ENCODE measurements at places on chromosomes 12 and 14.

DNA sequence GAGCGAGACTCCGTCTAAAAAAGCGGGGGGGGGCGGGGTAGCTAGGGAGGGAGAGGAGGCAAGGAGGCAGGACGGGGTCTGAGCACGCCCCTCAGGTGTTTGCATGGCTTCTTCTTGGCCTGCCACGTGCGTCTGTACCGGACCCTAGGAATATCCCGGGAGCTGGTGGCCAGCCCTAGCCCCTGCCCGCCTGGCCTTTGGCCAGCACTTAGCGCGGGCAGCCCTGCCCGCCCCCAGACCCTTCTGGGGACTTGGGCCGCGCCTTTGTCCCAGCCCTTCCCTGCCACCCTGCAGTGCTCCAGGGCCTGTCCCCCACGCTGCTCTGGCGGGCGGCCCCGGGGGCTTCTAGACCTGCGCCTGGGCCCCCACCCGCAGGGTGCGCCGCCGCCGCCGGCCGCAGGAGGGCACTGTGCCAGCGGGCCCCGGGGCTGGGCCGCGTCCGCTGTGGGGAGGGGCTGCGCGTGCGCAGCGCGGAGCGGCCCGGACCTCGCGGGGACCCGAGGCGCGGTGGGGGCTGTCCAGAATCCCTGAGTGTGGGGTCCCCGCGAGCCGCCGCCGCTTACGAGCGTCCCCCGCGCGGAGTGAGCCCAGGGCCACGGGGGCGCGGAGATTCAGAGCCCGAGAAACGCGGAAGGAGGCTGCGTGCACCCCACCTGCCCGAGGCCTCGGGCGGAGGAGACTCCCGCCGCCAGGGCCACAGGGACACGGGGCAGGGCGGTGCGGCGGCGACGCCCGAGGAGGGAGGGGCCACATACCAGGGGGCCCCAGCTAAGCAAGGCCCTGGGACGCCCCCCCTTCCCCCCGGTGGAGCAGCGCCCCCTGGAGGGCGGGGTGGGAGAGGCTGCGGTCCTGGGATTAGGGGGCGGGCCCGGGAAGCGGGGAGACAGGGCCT is 21.0 kb downstream of the SLC25A29 start:
- peak; percentile 42 for DNase-seq

GRCh38 chr12:109389146-109389545 is 41.4 kb downstream of the MYO1H start:
- DNase-seq = no peak

DNA sequence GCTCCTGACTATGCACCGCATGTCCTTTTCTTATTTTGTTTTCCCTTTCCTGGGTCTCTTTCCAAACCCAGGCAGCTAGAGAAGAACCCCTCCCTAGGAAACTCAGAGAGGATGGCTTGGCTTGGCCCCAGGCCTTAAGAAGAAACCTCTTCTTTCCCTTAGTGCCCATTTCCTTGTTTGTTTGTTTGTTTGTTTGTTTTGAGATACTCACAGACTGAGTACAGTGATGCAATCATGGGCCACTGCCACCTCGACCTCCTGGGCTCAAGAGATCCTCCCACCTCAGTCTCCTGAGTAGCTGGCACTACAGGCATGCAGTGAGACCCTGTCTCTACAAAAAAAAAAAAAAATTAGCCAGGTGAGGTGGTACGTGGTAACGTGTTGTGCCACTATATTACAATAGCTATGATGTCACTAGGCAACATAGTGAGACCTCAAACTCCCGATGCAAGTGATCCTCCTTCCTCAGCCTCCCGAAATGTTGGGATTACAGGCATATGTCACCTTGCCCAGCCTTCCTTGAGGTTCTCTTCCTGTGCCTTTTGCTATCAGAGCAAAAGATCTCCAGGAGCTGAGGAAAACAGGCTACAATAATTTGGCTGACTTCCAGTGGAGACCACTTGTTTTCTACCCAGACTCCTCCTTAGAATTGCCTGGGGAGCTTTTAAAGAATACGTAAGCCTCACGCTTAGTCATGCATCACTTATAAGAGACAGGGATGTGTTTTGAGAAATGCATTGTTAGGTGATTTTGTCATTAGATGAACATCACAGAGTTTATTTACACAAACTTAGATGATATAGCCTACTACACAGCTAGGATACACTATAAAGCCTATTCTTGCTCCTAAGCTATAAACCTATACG is 34.5 kb upstream of the LGALS3 start:
- no peak for DNase-seq

GRCh38 chr12:49461221-49461620 is 77.6 kb upstream of the KCNH3 start:
- DNase-seq = no peak

GRCh38 chr12:58443273-58443980 is 476.9 kb downstream of the LRIG3 start:
- DNase-seq = no peak

GRCh38 chr12:28622406-28622805 is 432.1 kb downstream of the CCDC91 start:
- no peak for DNase-seq

DNA sequence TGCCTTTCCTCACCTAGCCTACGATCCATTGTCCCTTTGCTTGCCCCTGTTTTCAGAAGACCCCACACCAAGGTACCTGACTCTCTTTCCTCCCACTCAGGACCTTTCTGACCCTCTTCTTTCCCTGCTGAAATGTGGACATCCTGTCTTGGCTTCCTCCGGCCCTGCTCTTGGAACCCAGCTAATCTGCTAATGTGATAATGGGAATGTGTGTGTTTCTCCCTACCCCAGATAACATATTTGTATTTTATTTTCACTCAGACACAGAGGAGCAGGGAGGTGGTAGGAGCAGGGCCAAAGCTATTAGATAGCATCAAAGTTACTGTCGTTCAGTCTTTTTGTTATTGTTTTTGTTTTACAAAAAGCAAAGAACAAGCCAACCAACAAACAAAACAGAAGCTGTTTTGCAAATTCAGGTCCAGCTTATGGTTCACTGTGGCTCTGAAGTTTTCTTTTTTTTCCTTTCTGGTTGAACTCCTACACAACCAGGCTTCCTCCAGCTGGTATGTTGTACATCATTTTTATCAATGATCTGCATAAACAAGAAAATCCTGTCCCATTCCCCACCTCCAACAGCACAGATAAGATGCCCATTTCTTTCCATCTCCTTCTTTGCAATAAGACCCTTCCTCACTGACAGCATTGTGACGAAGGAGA is 137.3 kb downstream of the C12orf75 start:
- DNase-seq = no peak

GRCh38 chr12:24139035-24139434 is 189.6 kb upstream of the SOX5 start:
- DNase-seq = no peak

- no peak for DNase-seq
Observed at GRCh38 chr14:94827711-94828447, 58.0 kb upstream of the GSC start.

- no peak for DNase-seq
Observed at GRCh38 chr14:104339361-104339760, 201.0 kb downstream of the KIF26A start.

- DNase-seq = no peak
Observed at GRCh38 chr14:71133296-71133695, 226.0 kb downstream of the PCNX1 start.

GRCh38 chr12:127081058-127081457 is 1185.9 kb upstream of the TMEM132C start:
- no peak for DNase-seq

- DNase-seq = no peak
Observed at GRCh38 chr14:52026901-52027300, 37.6 kb downstream of the RTRAF start.

DNA sequence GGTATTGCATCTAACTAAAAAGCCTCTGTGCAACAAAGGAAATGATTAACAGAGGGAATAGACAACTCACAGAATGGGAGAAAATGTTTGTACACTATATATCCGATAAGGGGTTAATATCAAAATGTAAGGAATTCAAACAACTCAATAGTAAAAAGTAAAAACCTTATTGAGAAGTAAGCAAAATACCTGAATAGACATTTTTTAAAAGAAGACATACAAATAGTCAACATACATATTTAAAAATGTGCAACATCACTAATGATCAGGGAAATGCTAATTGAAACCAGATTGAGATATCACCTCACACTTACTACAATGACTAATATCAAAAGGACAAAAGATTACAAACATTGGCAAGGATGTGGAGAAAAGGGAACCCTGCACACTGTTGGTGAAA is 31.9 kb upstream of the LGR5 start:
- no peak for DNase-seq

DNA sequence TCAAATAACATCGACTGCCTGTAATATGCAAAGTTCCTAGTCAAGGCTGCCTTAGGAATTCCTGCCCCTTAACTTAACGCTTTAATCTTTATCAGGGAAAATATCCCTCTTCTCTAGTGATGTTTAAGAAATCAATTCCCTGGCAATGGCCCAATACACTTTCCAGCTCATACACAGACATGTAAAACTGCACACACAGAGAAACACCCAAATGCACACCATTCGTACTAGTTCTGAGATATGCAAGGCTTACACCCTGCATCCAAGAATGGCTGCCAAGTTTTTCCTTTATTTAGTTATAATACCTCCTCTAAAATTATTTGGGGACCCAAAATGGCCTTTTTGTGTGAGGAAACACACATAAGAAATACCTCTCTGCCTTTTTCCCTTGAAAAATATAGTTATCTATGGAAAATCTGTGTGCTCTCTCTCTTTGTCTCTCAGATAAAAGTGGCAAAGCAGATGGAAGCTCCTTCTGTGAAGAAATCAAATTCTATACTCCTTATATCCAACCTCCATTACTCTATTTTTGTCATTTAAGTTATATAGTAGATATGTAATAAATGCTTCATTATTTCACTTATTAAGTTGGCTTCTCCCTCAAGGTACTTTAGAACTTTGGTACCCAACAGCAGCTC is 120.0 kb upstream of the MDM1 start:
- no peak for DNase-seq

DNA sequence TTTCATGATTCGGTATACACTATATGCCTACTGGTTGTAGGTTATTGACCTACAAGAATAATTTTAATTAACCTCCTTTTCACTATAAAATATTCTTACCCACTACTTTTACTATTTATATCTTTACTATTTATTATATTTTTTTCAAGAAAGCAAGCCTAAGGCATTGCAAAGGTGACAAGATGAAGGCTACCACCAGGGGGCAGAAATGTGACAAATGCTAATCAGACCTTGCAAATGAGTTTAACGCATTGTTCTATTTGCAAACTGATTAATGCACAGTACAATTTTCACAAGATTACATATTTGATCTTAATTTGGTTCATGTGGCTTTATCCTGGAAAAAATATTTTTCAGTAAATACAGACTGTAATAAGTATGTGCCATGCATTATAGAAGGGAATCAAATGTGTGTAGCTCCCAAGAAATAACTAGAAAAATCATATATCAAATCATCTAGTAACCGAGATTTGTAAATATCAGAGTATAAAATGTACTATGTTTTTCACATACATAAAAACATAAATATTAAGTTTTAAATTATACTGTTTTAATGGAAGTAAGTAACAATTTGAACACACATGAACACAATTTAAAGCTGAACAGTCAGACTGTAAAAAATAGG is 107.0 kb downstream of the ADAMTS20 start:
- peak; percentile 5 for DNase-seq

- no peak for DNase-seq
Observed at GRCh38 chr12:53200107-53200457, 7.0 kb downstream of the ITGB7 start.

DNA sequence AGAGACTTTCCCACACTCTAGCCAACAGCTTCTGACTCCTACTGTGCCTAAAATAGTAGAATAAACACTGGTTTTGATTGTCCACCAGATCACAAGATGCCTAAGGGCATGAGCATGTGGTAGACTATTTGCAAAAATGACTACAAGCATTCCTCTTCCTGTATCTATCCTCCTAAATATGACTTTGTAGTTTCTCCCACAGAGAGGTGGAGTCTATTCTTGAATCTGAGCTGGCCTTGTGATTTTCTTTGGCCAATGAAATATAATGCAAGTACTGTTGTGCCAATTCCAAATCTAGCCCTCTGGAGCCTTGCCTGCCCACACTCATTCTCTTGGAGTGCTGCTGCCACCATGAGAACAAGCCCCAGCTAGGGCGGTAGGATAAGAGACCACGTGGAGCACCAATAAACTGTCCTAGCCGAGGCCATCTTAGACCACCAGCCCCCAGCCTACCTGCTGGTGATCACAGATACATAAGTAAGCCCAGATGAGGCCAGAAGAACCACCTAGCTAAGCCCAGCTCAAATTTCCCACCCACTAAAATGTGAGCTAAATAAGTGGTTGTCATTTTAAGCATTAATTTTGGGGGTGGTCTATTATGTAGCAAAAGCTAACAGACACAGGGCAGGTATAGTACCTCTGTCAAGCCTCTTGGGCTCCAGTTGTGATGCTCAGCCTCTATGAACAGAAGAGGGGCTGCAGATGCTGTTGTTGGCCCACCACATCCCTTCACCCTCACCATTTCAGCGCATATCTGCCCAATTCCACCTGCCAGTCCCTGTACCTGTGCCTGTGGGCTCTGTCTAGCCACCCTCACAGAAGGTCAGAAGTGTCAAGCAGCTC is 17.9 kb downstream of the ZFP36L1 start:
- no peak for DNase-seq

DNA sequence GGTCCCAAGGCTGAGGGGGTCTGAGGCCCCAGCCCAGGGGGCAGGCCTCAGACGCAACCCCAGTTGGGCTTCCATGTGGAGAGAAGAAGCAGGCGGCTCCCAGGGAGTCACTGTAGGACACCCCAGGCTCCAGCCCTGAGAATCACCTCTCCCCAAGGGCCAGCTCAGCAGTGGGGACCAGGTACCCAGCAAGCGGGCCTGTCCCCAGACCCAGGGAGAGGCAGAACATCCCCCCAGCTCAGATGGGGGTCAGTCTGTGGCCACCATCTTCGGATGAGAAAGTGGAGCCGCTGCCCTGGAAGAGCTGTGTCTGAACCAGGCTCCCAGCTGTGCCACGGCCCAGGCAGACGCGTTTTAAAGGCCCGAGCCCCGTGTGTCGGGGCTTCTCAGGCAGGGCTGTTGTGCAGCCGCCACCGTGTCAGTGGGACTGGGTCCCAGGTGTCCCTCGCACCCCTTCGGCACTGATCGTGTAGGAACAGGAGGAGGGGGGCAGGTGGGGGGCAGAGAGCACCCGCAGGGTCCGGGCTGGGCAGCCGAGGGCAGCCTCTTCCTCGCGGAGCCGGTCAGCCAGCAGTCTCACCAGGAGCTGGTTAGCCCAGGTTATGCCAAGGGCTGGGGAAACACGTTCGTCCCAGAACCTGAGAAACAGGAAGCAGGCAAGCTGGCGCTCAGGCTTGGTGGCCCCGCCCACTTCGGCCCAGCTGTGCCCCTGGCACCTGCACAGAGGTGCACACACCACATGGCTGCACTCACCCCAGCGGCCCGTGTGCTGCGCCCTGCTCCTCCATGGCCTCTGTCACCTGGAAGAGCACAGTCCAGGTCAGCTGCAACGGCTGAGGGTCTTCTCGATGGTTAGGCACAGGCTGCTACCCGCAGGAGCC is 16.6 kb downstream of the XRCC3 start:
- no peak for DNase-seq

- no peak for DNase-seq
Observed at GRCh38 chr12:70667253-70667652, 30.0 kb upstream of the PTPRB start.

All from NCI-H1092 (cell line).